Activated CD4-positive, alpha-beta T cell treated with anti-CD3 and anti-CD28 coated beads, Interleukin-2, Interleukin-6, amounts not matched to agents 100 ng/mL and 50 ng/mL, durations not matched to agents 16 hours and 8 hours (primary cell): ENCODE measurements at places on chromosomes 2 and 18.

- DNase-seq: no peak
These were observed 255.1 kb upstream of the THUMPD2 start for GRCh38 chr2:40034198-40034597.

DNA sequence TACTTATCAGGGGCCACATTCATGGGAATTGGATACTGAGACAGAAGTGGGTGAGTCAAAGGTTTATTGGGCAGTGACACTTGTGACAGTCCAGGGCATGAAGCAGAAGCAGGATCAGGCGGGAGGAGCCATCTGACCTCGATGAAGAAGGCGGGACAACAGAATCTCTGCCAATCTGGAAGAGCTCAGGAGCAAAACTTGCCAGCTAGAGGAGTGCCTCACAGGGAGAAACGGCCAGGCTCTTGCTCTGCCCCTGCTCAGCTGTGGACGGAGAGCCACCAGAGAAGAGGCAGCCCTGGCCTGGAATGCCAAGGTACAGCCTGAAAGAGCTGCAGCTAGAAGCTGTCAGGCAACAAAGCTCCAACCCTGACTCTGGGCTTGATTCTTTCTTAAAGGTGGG, 16.9 kb downstream of the DAW1 start:
- DNase-seq: no peak

GRCh38 chr2:237137626-237138323, 52.1 kb downstream of the COPS8 start:
- DNase-seq: no peak

- DNase-seq: no peak
These were observed 24.5 kb downstream of the MYO3B start for GRCh38 chr2:170202437-170202836.

- no peak for DNase-seq
These were observed 73.2 kb downstream of the PLA2R1 start for GRCh38 chr2:159989249-159989648.

DNA sequence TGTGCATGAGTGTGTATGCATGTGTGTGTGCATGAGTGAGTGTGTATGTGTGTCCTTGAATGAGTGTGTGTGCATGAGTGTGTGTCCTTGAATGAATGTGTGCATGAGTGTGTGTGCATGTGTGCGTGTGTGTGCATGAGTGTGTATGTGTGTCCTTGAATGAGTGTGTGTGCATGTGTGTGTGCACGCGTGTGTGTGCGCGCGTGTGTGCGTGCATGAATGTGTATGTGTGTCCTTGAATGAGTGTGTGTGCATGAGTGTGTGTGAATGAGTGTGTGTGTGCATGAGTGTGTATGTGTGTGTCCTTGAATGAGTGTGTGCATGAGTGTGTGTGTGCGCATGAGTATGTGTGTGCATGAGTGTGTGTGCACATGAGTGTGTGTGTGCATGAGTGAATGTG, 271.9 kb downstream of the RNF144A start:
- DNase-seq: no peak

- no peak for DNase-seq
These were observed 359.8 kb upstream of the SALL3 start for GRCh38 chr18:78619854-78620253.
